ENCODE measurements at places on chromosomes 7 and 10.

DNA sequence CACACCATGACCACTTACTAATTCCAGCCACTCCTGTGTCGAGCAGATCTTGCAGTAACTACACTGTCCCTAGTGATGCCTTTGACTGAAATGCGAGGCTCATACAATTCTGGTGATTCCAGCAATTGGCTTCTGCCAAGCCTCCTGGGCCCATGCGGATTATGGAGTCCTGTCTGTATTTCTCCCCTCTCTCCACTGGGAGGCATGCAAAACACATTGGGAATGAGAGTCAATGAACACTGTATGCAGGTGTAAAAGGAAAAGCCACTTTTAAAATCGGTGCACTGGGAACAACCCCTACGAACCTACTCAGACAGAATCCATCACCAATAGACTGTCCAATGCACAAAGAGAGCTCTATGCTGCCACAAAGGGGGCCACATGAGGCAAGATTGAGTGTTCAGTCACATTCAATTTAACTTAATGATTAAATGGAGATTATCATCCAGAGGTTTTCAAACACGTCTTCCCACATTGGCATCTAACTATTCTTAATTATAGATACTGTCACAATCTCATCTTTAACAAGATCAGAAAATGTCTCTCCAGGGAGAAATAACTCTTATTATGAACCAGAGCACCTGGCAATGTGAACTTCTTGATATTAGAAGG lies 550.6 kb downstream of the GLRX3 start:
- DNase-seq, result no peak

- no peak for DNase-seq
Observed at GRCh38 chr10:47175181-47176123, 124.5 kb upstream of the GDF10 start.

DNA sequence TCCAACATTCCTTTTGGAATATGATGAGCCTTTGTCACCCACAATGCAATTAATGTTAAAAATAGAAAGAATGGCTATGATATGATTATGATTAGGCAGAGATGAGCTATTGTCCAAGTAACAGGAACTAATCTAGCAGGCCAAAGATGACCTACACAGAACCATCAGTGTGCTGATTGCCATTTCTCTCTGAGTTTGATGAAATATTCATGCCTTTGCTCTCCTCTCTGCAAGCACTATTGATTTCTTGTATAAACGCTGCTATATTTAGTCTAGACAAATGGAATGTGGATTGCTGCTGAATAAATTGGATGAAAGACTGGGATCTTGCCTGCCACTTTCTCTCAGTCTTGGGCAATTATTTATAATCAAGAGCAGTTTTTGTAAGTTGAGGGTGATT lies 85.4 kb downstream of the HDAC9 start:
- no peak for DNase-seq

DNA sequence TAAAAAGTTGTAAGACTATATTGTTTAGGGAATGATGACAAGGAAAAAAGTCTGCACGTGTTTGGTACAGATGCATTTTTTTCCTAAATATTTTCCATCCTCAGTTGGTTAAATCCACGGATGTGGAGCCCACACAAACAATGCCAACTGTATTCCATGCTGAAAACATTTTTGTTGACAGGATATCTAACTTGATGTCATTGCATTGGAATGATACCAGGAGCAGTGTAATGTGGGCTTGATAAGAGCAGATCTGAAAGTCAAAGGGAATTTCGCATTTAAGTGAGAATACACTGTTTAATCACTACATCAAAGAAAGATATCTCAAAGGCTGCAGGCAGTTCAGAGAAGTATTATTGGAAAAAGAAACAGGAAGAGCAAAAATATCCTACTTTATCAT lies 49.5 kb upstream of the TMEM140 start:
- no peak for DNase-seq

GRCh38 chr10:112805254-112805590 lies 144.8 kb upstream of the TCF7L2 start:
- no peak for DNase-seq

GRCh38 chr7:121480566-121481335 lies 84.6 kb upstream of the FAM3C start:
- DNase-seq, result no peak

GRCh38 chr10:103455235-103455634 lies 3.1 kb upstream of the CALHM2 start:
- no peak for DNase-seq

DNA sequence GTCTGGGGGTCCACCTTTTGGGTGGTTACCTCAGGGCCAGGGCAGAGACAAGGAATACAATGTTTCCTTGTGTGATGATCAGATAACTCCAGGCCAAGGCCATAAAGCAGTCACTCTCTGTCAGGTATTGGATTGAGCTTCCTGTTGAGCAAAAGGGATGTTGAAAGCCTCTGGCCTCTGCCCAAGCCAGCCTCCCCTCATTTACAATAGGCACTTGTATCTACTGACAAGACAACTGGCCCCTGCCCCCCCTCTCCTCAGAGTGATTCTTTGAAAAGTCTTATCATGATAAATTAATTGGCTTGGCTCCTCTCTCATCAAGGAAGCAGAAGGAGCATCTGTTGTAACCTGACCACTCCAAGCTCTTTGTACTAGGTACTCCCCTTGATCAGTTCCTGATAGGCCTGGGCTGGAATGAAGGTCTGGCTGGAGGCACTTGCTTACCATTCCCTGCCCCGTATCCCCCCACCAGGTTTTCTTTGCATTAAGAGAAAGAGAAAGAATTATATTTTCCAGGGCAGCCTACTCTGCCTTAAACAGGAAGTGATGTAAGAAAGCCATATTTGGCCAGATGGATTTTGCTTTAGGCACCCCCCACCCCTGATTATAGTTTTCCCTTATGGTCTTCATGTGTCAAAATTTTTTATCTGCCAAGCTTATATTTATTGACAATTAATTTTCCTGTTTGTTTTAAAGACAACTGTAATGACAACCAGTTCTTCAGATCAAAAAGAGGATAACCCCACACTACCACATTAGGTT lies 42.1 kb upstream of the HPS1 start:
- DNase-seq, result no peak

- no peak for DNase-seq
Observed at GRCh38 chr7:124086843-124087242, 54.0 kb upstream of the TMEM229A start.

- DNase-seq, result no peak
Observed at GRCh38 chr10:24857031-24857725, 95.2 kb downstream of the PRTFDC1 start.

DNA sequence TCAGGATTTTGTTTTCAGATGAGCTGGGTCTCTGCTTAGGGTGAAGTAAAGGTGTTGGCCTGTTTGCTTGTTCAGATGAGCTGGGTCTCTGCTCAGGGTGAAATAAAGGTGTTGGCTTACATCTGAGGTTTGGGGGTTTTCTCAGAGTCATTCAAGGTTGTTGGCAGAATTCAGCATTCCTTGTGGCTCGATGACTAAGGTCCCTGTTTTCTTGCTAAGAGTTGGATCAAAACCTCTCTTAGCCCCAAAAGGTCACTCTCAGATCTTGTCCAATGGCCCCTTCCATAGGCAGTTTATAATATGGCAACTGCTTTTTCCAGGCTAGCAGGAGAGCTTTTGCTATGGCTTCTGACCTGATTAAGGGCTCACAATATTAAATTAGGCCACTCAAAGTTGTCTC lies 106.6 kb downstream of the ADAM22 start:
- no peak for DNase-seq

- no peak for DNase-seq
Observed at GRCh38 chr10:52488606-52489485, 174.8 kb downstream of the DKK1 start.

- no peak for DNase-seq
Observed at GRCh38 chr10:81600185-81600584, 274.8 kb upstream of the NRG3 start.

GRCh38 chr10:17805921-17806577 lies 3.1 kb upstream of the MRC1 start:
- no peak for DNase-seq

- no peak for DNase-seq
Observed at GRCh38 chr7:115973406-115973805, 57.2 kb downstream of the TFEC start.

- peak; percentile 71 for DNase-seq
Observed at GRCh38 chr10:3782451-3783315, 2.3 kb downstream of the KLF6 start.

DNA sequence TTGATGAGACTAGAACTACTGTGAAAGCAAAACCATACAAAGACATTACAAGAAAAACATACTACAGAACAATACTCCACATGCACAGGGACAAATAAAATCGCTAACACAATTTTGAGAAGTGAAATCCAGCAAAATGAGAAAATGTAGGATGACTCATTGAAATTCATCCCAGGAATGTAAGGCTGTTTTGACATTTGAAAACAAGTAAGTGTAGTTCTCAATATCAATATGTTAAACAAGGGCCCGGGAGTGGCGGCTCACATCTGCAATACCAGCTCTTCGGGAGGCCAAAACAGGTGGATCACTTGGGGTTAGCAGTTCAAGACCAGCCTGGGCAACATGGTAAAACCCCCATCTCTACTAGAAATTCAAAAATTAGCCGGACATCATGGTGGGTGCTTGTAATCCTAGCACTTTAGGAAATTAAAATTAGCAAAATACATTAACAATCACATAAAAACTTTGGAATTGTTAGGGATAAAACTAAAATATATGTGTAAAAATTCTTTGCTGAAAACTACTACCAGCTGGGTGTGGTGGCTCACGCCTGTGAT lies 113.7 kb upstream of the ADARB2 start:
- DNase-seq, result no peak

DNA sequence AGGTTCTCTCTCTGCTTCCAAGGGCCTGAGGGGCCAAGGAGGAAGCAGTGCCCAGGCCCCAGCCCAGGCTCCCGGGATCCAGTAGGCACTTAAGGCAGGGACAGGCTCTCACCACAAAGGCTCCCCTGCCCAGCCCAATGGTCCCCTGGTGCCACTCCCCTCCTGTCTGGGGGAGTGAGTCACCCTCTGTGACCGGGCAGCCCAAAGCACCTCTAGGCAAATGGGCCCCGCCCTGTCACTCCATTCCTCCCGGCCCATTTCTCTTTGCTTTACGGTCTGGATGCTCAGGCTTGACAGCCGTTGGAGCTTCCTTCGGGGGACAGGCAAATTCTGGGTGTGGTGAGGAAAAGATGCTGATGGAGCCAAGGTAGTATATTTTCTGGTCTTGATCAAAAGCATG lies at the start of gene CALHM3:
Gene CALHM3 (minus strand): TSS at position 106 of the 400 bp plus-strand sequence. CDS start 208 bp downstream, outside the sequence.
- no peak for DNase-seq
